H4 (cell line): ENCODE measurements at places on chromosomes 2 and 18.
A peak's percentile ranks its signal among the peaks of the same experiment; 100 is the strongest.

DNA sequence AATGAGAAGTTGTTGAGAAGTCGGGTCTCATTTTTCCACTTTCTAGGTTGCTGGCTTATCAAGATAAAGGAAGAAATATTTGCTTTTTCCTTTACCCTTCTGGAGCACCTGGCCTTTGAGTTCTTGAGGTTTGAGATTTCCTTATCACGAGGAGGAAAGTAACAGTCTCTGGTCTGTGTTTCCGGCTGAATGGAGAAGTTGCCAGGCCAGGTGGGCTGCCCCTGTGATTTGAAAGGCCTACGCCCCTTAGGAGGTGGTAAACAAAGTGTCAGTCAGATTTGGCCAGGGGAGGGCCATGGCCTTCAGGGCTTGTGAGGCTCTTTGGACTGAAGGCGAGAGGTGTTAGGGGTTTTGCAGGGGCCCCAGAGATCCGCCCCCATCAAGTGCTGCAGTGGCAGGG is 156.7 kb upstream of the HAAO start:
- no peak for DNase-seq

GRCh38 chr2:178324077-178324476 is 126.9 kb downstream of the PRKRA start:
- no peak for DNase-seq

DNA sequence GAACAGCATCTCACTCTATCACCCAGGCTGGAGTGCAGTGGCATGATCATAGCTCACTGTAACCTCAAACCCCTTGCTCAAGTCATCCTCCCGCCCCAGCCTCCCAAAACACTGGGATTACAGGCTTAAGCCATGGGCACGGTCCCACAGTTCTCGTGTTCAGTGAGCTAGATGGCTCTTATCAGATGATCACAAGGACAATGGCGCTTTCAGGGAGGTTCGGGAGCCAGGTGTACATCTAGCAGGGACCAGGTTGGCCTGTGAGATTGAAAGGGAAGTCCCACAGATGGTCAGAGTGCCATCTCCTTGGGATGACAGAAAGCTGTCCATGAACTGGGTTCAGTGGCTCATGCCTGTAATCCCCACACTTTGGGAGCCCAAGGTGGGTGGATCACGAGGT is 14.1 kb upstream of the FHOD3 start:
- no peak for DNase-seq

DNA sequence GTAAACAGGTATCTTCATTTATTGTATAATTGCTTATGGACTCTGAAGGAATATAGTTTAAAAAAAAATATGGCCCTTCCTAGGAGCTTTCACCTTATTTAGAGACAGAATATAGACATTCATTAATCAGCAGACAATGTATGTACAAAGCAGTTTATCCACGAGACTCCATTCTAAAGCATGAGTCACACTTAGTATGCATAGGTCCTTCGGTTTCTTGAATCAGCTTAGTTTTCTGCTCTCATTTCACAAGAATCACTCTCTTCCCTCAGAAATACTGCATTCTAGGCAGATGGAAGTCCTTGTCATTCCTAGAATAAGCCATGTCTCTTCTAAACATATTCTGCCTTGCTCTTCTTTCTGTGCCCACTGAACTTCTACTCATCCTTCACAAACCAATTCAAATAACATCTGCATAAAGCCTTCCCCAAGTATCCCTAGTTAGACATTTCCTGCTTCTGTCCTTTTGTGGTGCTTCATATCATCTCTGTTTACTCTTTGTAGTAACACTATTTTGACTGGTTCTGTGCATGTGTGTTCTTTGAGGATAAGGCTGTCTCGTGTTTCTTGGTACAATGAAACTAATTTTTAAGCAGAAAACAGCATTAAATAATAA is 84.5 kb downstream of the PTRHD1 start:
- DNase-seq: no peak

DNA sequence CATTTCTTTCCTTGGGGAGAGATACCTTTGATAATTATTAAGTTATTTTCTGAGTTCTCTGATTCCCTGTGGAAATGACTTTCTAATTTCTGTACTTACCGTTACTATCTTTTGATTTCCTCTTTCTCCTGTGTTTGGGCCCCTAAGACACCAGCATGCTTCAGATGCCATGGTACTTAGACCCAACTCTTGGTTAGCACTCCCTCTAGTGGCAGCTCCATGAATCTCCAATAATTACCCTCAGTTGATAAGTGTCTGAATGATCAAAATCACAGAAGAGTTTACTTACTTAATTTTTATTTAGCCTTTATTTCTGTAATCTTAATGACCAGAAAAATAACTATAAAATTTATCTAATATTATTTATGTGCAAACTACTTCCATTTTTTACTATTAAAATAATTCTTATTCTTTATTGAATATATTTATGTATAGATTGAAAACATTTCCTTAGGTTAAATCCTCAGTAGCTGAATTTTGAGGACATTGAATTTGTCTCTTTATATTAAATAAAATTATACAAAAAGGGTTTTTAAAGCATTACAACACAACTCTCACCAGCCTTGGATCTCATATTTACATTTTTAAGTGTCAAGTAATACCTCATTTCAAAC is 300.4 kb downstream of the KCNS3 start:
- DNase-seq: peak; percentile 35

DNA sequence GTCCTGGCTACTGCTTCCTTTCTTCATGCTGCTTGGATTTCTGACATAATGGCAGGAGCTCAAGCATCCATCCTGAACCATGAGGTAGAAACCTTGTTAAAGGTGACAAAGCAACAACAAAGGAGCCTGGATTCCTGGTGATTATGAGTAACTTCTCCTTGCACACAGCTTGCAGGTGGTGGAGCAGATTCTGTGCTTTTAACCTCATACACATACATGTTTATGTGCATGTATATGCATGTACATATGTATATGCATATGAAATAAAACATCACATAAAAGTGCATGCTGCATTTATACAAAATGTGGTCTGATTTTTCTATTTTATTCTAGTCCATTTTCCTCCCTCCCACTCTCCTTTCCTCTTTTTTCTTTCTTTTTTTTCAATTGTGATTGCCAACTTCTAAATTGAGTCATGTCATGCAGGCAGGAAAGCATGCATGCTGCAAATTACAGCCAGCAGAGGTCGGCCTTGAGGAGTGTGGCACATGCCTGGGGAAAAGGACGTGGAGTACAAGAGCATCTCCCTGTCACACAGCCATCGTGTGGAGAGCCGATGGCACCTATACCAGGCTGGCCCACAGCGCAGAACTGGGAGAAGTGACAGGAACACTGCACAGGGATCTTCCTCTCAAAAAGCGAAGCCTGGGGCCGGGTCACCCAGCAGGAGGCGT is 17.9 kb downstream of the LCT start:
- peak; percentile 52 for DNase-seq

DNA sequence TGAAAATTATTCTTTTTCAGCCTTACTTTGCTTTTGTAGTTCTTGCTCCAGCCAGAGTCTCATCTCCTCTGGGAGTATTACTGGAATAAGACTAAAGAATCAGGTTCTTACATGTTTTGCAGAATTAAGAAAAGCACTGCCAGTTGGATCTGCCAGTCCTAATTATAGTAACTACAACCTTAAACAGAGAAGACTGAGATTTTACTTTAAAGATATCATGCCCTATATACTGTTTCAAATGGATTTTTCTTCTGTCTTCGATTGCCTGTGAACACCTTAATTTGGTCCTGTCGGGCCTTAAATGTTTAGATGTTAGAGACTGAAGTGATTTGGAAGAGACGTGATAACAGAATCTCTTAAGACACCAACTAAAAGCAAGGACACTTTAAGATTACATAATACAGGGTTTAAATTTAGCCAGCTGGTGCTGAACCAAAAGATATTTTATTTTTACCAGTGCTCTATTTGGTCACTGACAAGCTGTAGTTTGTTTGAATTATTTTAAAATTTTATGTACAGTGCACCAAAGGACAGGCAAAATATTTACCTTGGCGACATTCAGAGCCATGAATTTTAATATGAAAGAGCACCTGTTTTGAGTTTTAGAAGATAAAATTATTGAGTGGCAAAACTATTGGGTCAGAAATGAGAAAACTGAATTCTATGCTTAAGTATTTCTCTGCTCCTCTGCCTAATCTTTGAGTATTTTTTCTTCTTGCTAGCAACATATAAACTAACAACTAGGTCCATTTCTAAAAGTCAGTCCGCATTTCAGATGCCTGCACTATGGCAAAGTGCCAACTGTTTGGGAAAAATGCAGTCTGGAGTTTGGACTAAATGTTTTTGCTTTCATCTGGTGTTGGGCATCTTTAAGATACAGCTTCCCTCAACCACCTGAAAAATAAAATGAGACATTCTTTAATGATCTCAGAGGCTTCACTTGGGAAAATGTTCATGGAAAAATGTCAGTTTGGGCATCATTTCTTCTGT is 300.0 kb downstream of the XIRP2 start:
- DNase-seq: no peak

- DNase-seq: no peak
Measured at GRCh38 chr2:25295621-25296020, 46.1 kb downstream of the DNMT3A start.
